ENCODE measurements at places on chromosomes 16 and 17. TPM values are rescaled to one million over a fixed set of nuclear protein-coding genes. Genes with fewer than 3 reads are reported as not detected.

The CDC6 gene
- 0.42 TPM for total RNA-seq

The ABI3 gene
- total RNA-seq: 4.1 TPM

The NR1D1 gene
- total RNA-seq: 16.6 TPM

The GCGR gene
- 146 TPM for total RNA-seq

The CTRB1 gene
- total RNA-seq: not detected

The TPSB2 gene
- total RNA-seq: 1.6 TPM

The VMO1 gene
- 6.8 TPM for total RNA-seq

The WDR90 gene
- total RNA-seq: 7.2 TPM

The SMIM36 gene
- total RNA-seq: not detected

The FGF11 gene
- total RNA-seq: 0.68 TPM

The TBC1D3I gene
- not detected for total RNA-seq

The EVPL gene
- not detected for total RNA-seq

The C16orf96 gene
- total RNA-seq: not detected

The ALDOC gene
- 76.6 TPM for total RNA-seq

The DNASE1L2 gene
- total RNA-seq: 0.40 TPM

The SYNGR3 gene
- total RNA-seq: not detected

The DNASE1 gene
- 3.5 TPM for total RNA-seq

The BCKDK gene
- total RNA-seq: 61.5 TPM

The PRSS27 gene
- 0.13 TPM for total RNA-seq

The SLC6A2 gene
- total RNA-seq: 2.9 TPM

The HLF gene
- total RNA-seq: 96.9 TPM

The TBC1D24 gene
- total RNA-seq: 14.9 TPM

The KRTAP9-2 gene
- total RNA-seq: not detected

The HOXB1 gene
- not detected for total RNA-seq

The NOS2 gene
- not detected for total RNA-seq

The TRIM72 gene
- 0.06 TPM for total RNA-seq

The KRTAP4-4 gene
- total RNA-seq: not detected

The TP53TG3 gene
- not detected for total RNA-seq

The MEOX1 gene
- not detected for total RNA-seq

All from right lobe of liver (tissue), 6 donors.